ENCODE measurements at places on chromosomes 5 and 9.

DNA sequence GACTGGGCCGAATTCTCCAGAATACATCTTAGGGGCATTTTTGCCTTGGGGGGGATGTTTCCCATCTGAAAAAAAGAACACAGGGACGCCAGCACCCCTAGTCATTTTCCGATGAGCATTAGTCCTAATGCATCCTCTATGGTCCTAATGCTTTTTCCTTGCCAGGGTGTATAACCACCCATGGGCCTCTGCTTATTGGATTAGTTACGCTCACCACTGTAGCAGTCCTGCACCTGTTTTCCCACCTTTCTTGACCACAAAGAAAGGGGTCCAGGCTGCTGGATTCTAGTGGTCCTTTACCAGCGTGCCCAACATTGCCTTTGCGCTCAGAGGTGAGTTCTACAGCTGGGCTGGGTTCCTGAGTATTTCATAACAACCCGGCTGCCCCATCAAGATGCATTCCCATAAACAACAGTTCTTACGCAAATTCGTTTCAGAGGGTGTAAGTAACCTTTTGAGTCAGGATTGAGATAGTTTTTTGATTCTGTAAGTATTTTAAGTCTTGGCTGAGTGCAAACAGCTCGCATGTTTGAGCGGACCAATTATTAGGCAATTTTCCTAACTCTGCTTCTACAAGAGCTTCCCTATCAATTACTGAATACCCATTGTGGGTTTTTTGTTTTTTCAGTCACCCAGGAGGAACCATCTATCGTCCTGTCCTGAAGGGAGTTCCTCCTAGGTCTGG lies 135.1 kb downstream of the DROSHA start:
- DNase-seq, result no peak

GRCh38 chr9:89112243-89112642 lies 66.4 kb downstream of the SHC3 start:
- DNase-seq, result no peak

DNA sequence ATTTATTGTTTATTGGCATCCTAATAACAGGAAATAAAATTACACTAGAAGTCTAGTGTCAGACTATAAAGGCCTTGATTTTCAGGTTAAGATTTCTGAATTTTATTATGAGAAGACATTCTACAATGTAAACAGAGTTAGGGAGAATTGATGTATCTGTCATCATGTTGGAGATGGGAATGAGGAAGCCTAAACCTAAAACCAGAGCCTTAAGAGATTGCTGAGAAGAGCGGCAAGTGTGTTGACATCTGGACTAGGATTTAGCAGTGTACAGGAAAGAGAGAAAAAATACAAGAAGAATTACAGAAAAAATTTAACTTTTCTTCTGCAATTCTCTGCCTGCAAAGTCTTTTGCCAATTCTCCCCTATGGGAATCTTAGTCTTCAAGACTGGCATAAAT lies 525.5 kb downstream of the NR2F1-AS1 start:
- DNase-seq, result no peak

- DNase-seq, result no peak
Measured at GRCh38 chr5:176521286-176521685, 15.9 kb downstream of the RNF44 start.

GRCh38 chr5:5146530-5147160 lies 6.5 kb downstream of the ADAMTS16 start:
- no peak for DNase-seq

GRCh38 chr5:117539692-117540091 lies 965.1 kb upstream of the SEMA6A start:
- DNase-seq, result no peak
